Osteocyte (in vitro differentiated cells): ENCODE measurements at places on chromosomes 7 and 10.
A peak's percentile ranks its signal among the peaks of the same experiment; 100 is the strongest.

DNA sequence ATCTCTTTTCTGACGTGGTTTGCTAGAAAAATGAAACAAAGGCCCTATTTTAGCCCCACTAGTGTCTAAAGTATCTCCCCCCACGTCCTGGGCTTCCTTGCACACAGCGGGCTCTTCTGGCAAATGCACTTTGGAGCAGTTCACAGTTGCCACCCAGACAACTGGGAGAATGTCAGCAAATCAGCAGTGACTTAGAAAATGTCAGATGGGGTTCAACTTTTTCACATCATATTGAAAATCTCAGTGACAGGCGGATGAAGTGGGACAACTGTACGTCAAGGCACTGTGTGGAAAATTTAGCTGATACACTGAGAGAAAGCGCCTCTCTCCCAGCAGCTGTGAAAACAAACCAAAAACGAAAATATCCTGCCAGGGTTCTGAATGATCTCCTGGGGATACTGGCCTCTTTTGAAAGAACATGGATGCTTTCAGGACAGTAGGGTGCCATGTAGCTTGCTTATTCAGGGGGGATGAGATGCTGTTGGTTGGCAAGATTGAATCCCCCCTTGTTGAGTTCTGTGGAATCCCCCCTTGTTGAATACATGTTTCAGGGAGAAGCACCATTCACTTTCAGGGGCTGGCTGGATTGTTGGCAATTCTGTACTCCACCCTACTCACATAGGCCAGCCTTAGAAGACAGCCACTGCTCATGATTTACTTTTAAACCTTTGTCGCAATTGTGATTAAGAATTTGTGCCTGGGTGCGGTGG is 372.8 kb upstream of the CELF2 start:
- peaks cover 53% of the 10 kb centered on the region for H3K4me1 ChIP-seq
- H3K36me3 ChIP-seq = peaks cover 2% of the 10 kb centered on the region
- peaks cover 3% of the 10 kb centered on the region for H3K27me3 ChIP-seq
- H3K27ac ChIP-seq = peak overlapping the region; percentile 98
- DNase-seq = no peak
- peak overlapping the region; percentile 45 for H3K4me3 ChIP-seq

- peaks cover 23% of the 10 kb centered on the region for H3K36me3 ChIP-seq
- H3K27me3 ChIP-seq = no peaks in the 10 kb centered on the region
- no peak for DNase-seq
- H3K4me1 ChIP-seq = peaks cover 25% of the 10 kb centered on the region
- H3K27ac ChIP-seq = peak overlapping the region; percentile 75
These were observed 213.6 kb downstream of the DOCK4 start for GRCh38 chr7:111992601-111993000.

GRCh38 chr10:76632767-76633051 is 1004.9 kb downstream of the KCNMA1 start:
- no peaks in the 10 kb centered on the region for H3K27me3 ChIP-seq
- no peak overlapping the region for H3K27ac ChIP-seq
- DNase-seq = no peak
- no peak overlapping the region for H3K4me3 ChIP-seq

- H3K4me1 ChIP-seq = peaks cover 50% of the 10 kb centered on the region
- no peak overlapping the region for H3K4me3 ChIP-seq
- H3K36me3 ChIP-seq = no peaks in the 10 kb centered on the region
- no peak for DNase-seq
- H3K27ac ChIP-seq = peak overlapping the region; percentile 34
These were observed 3.8 kb downstream of the LDB3 start for GRCh38 chr10:86671985-86672710.
